ENCODE measurements at places on chromosomes 5 and 9.
A peak's percentile ranks its signal among the peaks of the same experiment; 100 is the strongest.

DNA sequence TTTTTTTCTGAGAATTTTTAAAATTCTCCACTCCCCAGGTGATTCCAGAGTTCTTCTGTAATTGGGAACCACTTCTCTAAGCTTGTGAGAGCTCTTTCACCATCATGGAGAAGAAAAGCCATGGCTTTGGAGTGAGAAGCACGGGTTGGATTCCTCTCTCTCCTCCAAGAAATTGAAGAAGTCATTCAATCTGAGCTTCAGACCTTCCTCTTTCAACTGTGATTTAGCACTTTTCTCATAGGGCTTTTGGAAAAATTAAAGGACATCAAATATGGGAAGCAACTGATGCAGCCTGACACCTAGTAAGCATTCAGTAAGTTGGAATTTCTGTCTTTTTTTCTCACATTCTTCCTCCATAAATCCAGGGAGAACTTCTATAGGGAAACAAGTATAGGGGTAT lies 580.4 kb upstream of the KLF4 start:
- DNase-seq, result no peak

DNA sequence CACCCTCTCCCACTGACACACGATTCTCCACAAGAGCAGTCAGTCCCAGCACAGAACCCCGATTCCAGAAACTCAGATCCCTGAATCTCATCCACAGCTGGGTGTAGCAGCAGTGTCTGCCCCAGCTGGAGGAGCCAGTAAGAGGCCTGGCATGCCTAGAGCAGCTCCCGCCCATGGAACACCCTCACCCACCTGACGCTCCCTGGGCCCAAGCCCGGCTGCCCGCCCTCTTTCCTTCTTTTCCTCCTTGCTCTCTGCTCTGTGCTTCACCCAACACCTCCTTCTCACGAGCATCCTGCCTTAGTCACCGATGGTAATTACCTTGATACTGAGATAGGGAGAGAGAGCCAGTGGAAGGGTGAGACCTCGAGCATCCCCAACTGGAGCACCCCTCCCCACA lies 8.7 kb downstream of the PCDH1 start:
- no peak for DNase-seq

- DNase-seq, result no peak
These were observed 15.4 kb upstream of the SMIM15 start for GRCh38 chr5:61177716-61178115.

DNA sequence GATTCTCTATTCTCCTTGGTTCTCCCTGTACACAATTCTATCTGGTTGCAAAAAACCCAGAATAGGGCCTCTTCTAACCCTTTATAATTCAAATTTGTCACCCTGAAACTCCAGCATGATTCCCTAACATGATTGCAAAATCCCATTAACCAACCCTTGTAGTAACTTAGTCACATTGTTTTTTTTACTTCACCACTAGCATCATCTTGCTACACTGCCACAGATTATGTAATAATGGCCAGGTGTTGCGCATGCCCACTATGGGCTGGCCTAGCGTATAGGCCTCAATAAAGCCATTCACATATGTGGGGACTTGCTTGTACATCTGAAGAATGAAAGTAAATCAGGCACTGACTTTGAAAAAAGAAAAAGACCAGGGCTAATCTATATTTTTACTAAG lies 25.7 kb downstream of the FAM170A start:
- no peak for DNase-seq

- DNase-seq, result no peak
These were observed 229.8 kb downstream of the DRD1 start for GRCh38 chr5:175214152-175214551.

- no peak for DNase-seq
These were observed 70.4 kb upstream of the TLE1 start for GRCh38 chr9:81759680-81760215.

DNA sequence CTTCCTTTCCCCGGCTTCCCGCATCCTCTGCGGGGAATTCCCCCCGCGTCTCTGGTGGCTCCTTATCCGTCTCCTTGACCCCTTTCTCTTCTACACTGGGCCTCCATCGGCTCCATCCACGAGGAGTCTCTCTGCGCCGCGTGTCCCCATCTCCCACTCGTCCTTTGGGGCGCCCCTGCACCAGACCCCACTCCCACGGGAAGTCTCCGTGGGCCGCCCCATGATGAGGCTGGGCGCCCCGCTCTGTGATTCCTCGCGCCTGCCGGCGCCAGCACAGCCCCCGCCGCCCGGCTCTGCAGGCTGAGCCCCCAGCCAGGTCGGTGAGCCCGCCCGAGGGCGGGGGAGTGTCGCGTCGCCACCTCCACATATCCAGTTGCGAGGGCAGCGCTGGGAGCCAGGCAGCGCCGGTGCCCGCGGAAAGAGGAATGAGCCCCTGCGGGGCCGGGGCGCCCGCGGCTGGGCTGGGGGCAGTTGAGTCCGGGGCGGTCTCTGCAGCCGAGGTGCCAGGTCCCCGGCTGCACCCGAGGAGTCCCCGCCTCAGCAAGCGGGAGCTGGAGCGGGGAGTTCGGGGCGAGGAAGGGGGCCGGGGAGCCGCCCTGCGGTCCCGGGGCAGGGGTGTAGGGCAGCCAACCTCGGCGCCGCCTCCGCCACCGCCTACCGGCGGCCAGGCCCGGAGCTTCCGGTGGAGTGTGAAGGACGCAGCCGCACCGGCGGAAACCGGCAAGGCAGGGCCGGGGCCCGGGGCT lies 2.1 kb upstream of the TRAF1 start:
- DNase-seq, result peak; percentile 86

GRCh38 chr5:88785746-88786565 lies 97.0 kb downstream of the MEF2C start:
- no peak for DNase-seq

DNA sequence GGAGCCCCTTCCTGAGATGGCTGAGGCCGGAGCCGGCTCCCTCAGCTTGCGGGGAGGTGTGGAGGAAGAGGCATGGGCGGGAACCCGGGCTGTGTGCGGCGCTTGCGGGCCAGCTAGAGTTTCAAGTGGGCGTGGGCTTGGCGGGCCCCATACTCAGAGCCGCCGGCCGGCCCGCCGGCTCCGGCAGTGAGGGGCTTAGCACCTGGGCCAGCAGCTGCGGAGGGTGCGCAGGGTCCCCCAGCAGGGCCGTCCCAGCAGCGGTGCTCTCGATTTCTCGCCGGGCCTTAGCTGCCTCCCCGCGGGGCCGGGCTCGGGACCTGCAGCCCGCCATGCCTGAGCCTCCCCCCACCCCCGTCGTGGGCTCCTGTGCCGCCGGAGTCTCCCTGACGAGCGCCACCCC lies 67.9 kb upstream of the SLC28A3 start:
- DNase-seq, result no peak

- no peak for DNase-seq
These were observed 163.8 kb downstream of the SYK start for GRCh38 chr9:90965226-90966030.

GRCh38 chr5:2453781-2454180 lies 297.7 kb downstream of the IRX2 start:
- no peak for DNase-seq

DNA sequence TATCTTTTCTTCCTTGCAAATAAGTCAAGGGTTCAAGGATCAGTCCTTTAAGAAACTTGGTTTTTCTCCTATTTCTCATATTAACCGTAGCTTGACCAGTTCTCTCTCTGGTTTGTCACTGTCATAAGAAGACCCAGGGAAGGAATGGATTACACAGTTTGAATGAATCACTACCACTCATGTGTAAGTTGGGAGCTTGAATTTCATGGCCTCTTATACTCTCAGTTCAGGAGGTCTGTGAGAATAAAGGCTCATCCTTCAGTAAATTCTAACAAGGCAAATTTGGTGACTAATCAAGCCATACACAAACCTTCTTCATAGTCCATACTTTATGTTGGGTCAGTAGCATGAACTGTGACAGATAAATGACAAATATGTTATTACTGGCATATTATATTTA lies 323.1 kb upstream of the ACTBL2 start:
- DNase-seq, result no peak

DNA sequence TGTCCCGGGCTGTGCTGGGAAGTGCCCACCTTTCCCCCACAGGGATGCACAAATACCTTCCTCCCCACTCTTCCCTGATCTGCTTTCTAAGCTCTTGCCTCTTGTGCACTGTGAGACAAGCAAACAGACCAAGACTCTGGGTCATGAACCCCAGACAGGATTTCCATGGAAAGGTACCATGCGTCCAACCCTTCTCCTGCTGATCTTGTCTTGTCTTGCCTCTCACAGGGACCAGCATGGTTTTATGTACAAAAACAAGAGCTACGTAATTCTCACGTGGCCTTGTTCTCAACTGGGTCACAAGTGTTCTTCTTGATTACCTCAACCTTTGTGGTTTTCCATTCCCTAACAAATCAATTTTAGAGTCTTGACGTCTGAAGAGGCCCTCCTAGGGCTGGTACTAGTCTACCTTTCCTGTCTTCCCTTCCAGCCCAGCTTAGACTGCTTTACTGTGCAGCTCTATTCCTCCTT lies 176.5 kb upstream of the MAP3K1 start:
- DNase-seq, result peak; percentile 85

DNA sequence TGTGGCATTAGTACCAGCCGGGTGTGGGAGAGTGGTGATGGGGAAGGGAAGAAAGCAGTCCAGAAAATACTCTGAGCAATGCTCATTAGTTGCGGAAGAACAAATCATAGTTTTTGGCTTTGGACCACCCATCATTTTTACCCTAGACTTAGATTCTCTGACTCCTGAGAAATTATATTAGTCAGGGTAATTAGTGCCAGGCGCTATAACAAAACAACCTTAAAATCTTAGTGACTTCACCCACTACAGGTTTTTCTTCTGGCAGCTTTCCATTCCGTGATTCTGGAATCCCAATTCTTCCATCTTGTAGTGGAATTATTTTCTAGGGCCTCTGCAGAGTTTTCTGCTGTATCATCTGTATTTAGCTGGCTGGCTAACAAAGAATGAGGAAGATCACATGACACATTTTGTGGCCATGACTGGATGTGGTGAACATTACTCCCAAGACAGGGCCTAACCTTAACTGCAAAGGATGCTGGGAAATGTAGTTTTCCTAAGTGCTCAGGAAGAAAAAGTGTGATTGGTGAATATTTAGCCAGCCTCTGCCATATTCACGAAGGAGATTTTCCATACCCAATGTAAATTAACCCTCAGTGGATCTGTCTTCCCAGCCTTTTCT lies 373.0 kb upstream of the MEF2C start:
- no peak for DNase-seq
